CD4-positive, alpha-beta T cell treated with Interleukin-17A for 4 hours (primary cell): ENCODE measurements at places on chromosomes 3 and 15.

- no peak for DNase-seq
Measured at GRCh38 chr3:12246497-12247163, 42.2 kb upstream of the PPARG start.

- no peak for DNase-seq
Measured at GRCh38 chr3:134611516-134611915, 39.3 kb downstream of the KY start.

DNA sequence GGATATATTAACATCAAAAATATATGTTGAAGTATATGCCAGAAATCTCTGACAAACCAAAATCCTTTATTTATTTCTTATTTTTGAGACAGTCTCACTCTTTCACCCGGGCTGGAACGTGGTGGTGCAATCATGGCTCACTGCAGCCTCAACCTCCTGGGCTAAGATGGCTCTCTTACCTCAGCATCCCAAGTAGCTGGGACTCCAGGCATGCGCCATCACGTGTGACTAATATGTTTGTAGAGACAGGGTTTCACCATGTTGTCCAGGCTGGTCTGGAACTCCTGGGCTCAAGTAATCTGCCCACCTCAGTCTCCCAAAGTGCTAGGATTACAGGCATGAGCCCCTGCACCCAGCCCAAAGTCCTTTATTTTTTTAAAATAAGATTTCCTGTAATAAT, 11.9 kb downstream of the FAIM start:
- no peak for DNase-seq

DNA sequence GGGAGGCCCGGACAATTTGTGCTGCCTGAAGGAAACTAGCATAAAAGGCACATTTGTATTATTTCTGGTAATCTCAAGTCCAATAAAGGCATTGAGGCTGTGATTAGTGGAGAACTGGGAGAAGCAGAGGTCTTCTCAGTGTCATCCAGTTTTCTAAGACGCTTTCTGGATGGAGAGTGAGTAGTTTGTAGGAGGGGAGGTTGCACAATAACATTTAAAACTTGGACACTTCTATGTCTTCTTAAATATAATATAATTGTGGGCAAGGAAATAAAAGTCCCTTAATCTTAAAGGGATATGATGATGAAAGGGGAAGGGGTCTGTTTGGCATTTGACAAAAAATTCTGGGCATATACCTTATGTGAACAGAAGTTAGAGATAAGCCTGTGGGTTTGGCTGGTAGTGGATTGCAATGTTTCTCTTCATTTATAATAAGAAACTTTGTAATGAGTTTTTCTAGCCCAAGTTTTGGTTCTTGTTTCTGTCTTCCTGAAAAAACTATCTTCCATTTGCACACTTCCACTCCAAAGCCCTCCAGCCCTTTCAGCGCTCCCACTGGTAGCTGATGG, 291.6 kb upstream of the TGFBR2 start:
- DNase-seq, result no peak

DNA sequence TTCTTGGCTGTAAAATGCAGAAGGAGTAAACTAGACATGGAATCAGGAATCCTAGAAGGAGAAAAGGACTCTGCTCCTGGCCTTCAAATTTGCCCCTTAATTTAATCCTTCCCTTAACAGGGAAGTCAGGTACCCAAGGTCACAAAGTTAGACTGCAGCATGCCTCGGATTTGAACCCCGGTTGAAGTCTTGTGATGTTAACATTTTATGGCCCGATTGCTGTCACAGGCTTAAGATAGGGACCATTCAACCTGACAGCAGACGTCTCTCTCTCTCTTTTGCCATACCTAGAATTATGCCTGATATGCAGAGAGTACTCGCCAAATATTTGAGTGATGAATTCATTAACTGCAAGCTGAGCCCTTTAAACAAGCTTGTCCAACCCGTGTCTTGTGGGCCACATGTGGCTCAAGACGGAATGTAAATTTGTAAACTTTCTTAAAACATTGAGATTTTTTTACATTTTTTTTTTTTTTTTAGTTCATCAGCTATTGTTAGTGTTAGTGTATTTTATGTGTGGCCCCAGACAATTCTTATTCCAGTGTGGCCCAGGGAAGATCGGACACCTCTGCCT, 217.2 kb downstream of the THSD4 start:
- no peak for DNase-seq

GRCh38 chr3:63968612-63969350, 54.5 kb downstream of the PSMD6 start:
- peak; percentile 23 for DNase-seq

- DNase-seq, result no peak
Measured at GRCh38 chr3:39282057-39282456, 2.2 kb upstream of the CX3CR1 start.

- DNase-seq, result no peak
Measured at GRCh38 chr3:133758964-133759739, 13.0 kb downstream of the TF start.

- DNase-seq, result no peak
Measured at GRCh38 chr3:45848392-45848791, 6.5 kb upstream of the LZTFL1 start.

DNA sequence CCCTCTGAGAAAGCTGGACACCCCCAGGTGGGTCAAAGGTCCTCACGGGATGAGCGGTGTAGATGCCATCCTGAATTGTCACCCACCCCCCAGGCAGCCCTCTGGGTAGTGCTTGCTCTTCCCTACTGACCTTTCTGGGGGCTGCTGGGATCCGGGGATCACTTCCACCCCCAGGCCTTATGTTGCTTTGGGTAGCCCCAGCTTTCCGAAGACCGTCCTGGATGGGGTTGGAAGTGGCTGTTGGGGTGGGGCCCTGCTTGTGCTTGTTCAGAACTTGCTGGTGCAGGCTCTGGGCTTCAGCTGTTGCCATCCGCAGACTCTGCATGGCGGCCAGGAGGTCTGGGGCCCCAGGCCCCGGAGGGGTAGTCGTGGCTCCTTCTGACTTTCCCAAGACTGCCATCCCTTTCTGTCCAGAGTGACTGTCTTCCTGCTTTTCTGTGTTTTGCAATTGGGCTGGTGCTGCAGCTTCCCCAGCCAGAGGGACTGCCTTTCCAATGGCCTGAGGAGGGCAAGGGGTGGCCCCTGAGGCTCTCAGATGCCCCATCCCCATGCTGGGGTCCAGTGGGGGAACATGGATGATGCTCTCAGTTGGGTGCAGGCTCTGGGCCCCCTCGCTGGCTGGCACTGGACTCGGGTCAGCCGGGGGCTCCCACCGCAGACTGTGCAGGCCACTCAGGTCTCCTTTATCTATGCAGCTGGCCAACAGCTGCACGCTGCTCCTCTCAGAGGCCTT, 6.3 kb downstream of the XIRP1 start:
- no peak for DNase-seq

DNA sequence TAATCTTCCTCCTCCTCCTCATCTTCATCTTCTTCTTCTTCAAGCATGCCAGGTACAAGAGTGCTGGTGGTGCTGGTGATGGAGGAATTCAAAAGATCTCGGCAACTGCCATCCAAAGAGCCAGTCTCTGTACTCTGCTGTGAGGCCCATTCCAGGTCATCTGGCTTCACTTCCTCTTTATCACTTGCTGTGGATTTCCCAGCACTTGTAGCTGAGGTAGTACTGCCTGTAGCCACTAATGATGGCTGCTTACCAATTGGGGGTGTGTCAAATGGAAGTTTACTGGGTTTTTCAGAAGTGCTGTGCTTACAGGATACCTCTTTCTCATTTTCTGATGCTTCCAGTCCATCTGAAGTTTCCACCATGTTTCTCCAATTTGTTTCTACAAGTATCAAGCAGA, 28.8 kb upstream of the SHC4 start:
- no peak for DNase-seq

DNA sequence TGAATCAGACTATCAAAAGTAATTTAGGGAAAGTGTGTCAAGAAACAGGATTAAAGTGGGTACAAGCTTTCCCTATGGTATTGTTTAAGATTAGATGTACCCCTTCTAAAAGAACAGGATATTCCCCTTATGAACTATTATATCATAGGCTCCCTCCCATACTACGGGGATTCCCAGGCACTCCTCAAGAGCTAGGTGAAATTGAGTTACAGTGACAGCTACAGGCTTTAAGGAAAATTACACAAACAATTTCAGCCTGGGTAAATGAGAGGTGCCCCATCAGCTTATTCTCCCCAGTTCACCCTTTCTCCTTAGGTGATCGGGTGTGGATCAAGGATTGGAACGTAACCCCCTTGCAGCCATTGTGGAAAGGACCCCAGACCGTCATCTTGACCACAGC, 240.8 kb upstream of the CNTN6 start:
- no peak for DNase-seq

DNA sequence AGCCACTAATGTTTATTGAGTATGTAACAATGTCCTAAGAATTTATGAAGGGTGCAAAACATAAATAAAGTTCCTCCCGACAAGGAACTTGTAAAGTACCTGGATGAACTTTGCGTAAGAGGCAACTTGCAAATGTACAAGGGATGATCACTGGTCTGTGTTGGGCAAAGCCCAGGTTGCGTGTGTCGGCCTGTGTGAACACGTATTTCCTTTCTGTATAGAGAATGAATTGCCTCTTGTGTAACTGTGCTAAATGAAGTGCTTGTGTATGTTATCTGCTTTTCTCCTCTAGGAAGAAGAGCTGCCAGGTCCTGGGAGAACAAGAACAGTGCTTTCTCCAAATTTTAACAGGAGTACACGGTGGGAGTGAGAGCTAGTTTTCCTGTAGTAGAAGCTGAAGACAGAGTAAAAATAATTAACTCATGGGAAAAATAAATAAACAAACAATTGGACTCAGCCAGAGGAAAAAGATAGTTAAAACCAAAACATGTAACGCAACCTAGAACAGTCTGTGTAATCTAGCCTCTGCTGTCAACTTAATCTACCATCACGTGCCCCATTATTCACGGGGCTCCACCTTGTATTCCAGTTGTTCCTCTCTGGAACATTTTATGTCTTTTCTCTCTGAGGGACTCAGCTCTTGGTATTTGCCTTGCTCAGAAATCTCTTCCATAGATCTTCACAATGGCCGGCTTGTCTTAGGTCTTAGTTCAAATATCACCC, 83.7 kb upstream of the RASGRP1 start:
- DNase-seq, result no peak

DNA sequence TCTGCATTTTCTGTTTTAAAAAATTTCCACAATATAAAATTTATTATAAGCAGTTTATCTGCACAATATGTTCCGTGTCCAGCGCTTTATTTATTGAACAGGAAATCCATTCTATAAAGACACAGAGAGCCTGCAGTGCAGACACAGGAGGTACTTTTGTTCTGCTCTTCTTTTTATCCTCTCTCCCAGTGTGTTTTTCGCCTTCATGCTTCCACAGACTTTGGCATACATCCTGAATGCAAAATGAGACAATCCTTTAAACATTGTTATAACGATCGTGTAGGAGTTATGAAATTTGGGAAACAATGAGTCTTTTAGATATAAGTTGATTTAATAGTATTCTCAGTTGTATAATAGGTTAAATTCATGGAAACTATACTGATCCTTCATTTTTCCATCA, 749.2 kb downstream of the NAALADL2 start:
- DNase-seq, result no peak

- DNase-seq, result no peak
Measured at GRCh38 chr3:45748068-45748467, 48.3 kb downstream of the SLC6A20 start.

GRCh38 chr15:65856821-65857455, 12.4 kb upstream of the RAB11A start:
- DNase-seq, result peak; percentile 90

DNA sequence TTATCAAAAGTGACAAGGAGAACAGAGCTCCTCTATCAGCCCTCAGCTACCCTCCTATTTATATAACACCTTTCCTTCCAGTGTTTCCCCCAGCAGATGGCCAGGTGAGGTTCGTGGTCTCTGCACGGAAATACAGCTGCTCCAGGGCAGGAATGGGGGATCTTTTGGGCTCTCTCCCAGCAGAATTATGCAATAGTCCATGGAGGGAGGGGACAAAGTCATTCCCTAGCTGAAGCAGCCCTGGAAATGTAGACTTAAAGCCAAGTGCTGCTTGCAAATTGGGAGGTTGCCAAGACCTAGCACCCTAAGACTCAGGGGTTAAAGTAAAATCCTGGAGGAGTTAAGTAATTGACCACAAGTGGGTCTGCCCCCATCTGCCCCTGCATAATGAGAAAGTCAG, 256.3 kb downstream of the LRTM1 start:
- DNase-seq, result no peak

DNA sequence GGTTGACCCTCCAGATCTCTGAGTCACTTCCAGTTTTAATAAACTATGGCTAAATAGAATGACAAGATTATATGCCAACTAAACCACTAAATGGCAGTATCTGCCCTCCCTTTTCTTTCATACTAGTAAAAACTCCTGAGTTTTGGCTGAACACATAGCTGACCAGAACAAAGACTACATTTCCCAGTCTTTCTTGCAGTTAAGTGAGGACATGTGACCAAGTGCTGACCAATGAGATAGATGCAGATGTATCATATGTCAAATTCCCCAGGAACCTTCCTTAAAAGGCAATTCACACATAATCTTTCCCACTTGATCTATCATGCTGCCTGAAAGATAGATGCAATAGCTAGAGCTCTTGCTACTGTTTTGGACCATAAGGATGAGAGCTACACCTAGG, 191.3 kb downstream of the SHOX2 start:
- DNase-seq, result no peak

- no peak for DNase-seq
Measured at GRCh38 chr15:77839970-77840905, 207.5 kb upstream of the LINGO1 start.

DNA sequence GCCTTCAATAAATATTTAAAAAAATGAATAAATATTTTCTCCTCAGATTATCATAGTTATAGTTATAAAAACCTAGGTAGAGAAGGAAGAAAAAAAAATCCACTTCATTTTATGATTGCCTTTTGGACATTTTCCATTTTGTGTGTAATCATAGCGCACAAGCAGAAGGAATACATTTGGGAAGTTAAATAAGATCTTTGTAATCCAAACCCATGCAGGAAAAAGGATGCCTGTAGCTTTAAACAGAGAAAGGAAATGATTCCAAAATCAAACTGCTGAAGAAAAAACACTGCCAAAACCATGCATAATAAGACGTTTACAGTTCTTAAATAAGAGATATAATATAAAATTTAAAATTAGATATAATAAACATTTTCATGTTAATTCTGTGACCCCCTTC, 7.4 kb upstream of the CCDC54 start:
- DNase-seq, result no peak

- DNase-seq, result no peak
Measured at GRCh38 chr15:98324341-98324970, 323.9 kb upstream of the IGF1R start.

DNA sequence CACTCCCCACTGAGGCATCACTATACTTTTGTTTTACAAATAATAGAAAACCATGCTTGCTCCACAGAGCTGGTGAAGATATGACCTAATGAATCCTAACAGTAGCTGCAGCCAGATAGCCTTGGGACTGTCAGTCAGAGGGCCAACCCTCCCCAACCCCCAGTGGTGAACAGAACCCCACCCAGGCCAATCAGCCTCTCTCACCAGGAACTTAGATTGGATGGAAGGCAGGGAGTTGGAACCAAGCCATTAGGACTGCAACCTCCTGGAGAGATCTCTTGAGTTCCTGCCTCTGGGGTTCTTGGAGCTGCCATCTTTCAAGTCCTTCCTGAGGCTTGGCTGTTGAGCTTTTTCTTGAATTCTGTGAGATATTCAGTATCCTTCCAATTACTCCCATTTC, 3.0 kb upstream of the MRPS22 start:
- no peak for DNase-seq

GRCh38 chr3:69413551-69414207, 27.8 kb upstream of the FRMD4B start:
- no peak for DNase-seq

- no peak for DNase-seq
Measured at GRCh38 chr3:37477711-37478487, 303.5 kb upstream of the LRRFIP2 start.

- DNase-seq, result no peak
Measured at GRCh38 chr15:31361764-31362515, 35.3 kb downstream of the KLF13 start.
